ENCODE measurements at places on chromosomes 7 and 10.

GRCh38 chr10:12448729-12449391 is 99.5 kb downstream of the CAMK1D start:
- DNase-seq: peak; percentile 65

- DNase-seq: peak; percentile 21
Observed at GRCh38 chr7:16753102-16753931, at the start of gene TSPAN13. Gene TSPAN13, plus strand, starts transcription at chr7:16753755. Its CDS starts 213 bp downstream, at chr7:16753968.

- peak; percentile 30 for DNase-seq
Observed at GRCh38 chr10:100186253-100187212, 704 bp upstream of the ERLIN1 start.

DNA sequence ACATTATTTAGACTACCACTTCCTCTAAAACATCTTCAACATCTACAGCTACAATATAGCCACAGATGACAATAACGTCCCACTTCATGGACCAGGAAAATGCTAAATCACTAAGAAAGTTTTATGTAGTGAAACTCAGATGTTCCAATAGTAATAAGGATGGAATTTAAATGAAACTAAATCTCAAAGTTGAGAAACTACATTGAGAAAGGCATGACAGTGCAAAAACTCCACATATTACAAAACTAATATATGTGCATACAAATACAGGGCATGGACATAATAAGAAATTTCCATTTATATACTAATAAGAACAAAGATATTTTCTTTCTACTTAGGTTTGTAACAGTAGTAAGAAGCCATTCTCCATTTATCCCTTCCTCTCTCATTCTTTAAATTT is 31.1 kb downstream of the POT1 start:
- no peak for DNase-seq

DNA sequence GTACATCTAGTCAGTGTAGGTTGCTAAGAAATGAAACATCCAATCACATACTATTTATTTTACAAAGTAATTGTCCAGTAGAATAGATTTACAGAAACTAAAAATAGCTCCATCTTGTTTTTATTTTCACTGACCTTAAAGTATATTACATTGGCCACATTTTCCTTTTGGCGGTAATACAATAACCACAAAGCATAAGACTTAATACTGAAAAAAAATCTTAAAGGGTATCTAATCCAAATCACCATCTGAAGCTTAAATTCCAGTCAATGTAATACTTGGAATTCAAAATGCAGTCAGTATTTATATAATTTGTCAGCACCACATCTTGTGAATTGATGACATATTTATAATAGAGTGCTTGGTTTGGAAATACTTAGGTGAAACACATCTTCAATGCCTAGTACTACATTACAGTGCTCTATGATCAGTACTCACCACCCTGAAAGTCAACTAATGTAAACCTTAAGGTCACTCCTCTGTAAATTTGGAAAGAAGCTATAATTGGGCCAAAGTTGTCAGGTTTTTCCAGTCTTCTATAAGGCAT is 8.9 kb downstream of the ANKMY2 start:
- no peak for DNase-seq

DNA sequence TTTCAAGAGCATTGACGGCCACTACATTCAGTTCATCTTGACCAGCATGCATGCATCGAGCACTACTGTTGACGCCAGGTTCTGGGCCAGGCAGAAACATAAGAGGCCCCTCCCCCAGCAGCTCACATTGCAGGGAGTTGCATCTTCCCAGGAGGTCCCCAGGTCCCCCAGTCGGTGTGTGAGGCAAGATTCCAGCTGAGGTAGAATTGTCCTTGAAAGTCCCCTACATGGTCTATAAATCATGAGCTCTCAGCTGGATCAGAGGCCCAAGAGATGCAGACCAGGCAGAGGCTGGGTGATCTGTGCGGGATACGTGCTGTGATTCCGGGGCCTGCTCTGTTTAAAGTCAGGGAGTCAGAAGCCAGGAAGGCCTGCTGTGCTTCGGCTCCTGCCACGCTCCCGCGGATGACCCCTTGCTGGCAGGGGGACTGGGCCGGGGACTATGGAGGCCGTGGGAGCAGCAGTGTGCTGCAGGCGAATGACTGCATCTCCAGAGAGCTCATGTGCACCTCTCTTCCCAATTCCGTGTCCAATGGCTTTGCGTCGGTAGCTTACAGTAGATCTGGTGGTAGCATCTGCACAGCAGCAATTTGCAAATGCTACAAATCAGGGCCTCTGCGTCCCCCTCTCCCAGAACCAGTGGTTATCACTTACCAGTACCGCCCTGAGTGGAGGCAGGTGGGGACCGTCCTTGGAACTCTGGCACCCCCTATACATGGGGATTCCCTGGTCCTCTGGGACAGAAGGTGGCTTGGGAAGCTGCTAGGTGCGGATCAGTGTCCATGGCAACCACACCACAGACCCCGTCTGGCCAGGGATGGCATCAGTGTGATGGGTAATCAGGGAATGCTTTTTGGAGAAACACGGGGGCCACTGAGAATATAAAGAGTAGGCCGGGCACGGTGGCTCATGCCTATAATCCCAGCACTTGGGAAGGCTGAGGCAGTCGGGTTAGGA is 93.6 kb downstream of the RGS10 start:
- no peak for DNase-seq

DNA sequence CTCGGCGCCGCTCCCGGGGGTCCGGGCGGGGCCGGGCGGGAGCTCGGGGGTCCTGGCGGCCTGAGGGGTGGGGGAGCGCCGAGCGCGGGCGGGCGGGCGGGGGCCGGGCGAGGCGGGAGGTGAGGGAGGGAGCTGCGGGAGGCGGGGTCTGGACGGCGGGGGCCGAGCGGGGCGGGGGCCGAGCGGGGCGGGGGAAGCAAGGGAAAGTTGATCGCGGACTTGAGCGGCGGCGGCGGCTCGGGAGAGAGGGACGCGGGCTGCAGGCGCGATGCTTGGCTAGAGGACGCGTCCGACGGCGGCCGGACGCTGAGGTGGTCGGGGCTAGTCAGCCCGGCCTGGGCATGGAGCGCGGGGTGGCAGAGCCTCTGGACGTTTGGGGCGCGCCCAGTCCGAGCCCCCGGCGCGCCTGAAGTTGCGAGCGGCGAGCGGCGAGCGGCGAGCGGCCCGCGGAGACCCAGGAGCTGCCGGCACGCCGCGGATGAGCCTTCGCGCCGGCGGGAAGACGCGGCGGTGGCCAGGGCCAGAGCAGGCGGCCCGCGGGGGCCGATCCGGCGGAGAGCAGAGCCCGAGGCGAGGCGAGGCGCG is at the start of gene CDH23:
CDH23 (plus strand) TSS at position 210 of the 585 bp plus-strand sequence. CDS start 42,912 bp downstream, outside the sequence.
- DNase-seq: no peak

GRCh38 chr10:42754155-42755027 is 28.2 kb upstream of the BMS1 start:
- peak; percentile 41 for DNase-seq

DNA sequence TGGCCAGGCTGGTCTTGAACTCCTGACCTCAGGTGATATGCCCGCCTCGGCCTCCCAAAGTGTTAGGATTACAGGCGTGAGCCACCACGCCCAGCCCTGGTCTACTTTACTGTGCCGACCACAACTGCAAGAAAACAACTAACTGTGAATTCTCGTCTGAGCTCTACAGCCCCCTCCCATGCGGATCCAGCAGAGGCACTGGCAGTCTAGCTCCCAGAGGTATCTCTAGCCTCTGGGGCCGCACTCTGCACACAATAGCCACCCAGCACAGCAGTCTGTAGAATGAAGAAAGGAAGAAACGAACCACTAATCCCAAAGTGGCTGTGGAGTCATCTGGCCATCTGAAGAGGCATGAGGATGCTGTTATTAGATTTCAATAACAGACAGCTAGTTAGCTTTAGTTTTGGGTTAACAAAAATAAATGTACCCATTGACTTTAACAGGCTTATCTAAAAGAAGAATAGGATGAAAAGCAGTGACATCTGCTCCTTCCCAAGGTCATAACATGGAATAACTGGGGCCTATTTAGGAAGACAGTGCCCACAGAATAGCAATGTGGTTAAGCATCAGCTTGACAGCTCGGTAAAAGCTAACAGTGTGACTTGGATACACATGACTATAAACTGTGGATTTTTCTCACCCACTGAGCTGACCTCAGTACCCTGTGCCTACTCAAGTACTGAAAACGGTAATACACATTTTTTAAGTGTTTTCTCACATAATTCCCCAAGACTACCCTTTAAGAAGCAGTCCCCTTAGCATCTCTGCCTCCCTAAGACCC is 131.9 kb downstream of the TNS3 start:
- no peak for DNase-seq

GRCh38 chr7:106346678-106347217 is 62.0 kb upstream of the NAMPT start:
- peak; percentile 73 for DNase-seq

DNA sequence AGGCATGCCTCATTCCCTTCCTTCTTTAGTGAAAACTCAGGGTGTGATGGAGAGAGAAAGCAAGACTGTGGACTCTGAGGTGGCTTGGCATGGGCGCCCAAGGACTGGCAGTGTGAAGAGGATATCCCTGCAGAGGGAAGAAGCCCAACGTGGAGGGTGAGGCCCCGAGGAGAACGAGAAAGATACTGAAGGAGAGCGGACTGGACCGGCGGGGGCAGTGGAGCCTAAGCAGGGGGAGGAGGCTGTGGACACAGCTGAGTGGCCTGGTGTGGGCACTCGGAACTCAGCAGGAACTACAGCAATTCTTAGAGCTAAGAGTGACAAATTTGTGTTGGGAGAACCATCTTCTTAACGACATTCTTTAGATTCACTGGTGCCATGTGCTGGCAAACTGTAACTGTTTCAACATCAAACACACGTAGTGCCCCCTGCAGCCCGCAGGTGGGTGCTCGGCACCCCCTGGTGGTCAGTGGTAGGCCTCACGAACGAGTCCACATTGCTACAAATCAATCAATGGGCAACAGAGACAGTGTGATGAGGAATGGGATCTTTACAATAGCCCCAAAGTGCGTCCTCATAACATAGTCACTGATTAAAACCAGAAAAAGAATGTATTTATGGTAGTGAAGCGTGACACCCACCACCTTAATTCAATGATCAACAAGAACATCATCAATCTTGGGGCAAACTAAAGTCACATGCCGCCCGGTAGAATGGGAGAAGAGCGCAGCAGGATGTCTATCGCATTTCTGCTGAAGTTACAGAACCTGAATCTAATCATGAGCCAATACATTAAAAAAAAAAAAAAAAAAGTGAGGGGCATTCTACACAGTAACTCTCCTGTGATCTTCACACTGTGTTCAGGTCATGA is 2.0 kb upstream of the SFTPA1 start:
- DNase-seq: peak; percentile 26

GRCh38 chr7:26918241-26918640 is 53.9 kb upstream of the SKAP2 start:
- DNase-seq: no peak

GRCh38 chr10:113985297-113985844 is 58.3 kb upstream of the ADRB1 start:
- DNase-seq: no peak

GRCh38 chr7:25180946-25181345 is 47.3 kb downstream of the NPVF start:
- DNase-seq: no peak

DNA sequence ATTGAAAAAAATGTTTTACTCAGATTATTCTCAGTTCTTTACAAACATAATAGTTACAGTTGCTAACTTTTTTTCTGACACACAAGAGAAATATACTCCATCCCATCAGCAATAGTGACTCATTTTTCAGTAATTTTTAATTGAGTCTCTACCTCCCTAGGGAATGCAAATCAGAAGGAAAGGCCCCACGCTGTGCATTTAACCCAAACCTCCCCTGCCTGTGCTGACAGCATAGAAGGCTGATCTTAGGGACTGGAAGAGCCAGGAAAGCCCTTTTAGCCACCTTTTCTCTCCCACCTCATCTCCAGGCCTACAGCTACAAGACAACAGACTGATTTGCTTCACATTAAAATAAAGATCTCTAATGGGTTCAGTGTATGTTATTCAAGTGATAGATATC is 24.7 kb upstream of the PIK3CG start:
- no peak for DNase-seq

GRCh38 chr10:102059987-102060386 is 4.0 kb upstream of the ARMH3 start:
- DNase-seq: no peak

- DNase-seq: no peak
Observed at GRCh38 chr7:106620676-106621075, 40.3 kb downstream of the CCDC71L start.

- no peak for DNase-seq
Observed at GRCh38 chr7:247181-247580, 42.8 kb upstream of the FOXL3 start.

GRCh38 chr10:71881647-71882355 is 30.8 kb upstream of the PSAP start:
- DNase-seq: no peak

GRCh38 chr10:109913306-109913892 is 9.9 kb downstream of the XPNPEP1 start:
- DNase-seq: no peak

- DNase-seq: peak; percentile 79
Observed at GRCh38 chr7:120421151-120421651, 148.2 kb downstream of the KCND2 start.

DNA sequence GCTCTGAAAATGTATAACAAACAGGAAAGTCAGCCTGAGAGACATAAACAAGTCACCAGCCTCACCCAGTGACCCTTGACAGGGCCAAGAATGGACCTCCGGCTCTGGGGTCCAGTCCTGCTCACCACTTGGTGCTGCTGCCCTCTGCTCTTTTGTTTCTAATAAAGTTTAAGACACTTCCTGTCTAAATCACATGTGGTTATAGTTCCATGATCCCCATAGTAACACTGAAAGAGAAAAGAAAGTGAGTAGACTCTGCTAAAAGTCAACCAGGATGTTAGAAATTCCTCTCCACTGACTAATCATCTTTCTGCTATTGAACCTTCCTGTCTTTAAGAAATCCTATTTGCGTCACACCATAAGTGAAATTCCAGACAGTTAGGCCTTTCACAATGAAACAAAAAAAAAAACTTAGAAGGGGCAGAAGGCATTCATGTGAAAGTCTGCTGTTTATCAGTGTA is 179.2 kb upstream of the BET1 start:
- no peak for DNase-seq

- no peak for DNase-seq
Observed at GRCh38 chr7:15905251-15906040, 219.0 kb upstream of the MEOX2 start.

GRCh38 chr7:155198901-155199845 is 98.5 kb upstream of the INSIG1 start:
- DNase-seq: no peak

DNA sequence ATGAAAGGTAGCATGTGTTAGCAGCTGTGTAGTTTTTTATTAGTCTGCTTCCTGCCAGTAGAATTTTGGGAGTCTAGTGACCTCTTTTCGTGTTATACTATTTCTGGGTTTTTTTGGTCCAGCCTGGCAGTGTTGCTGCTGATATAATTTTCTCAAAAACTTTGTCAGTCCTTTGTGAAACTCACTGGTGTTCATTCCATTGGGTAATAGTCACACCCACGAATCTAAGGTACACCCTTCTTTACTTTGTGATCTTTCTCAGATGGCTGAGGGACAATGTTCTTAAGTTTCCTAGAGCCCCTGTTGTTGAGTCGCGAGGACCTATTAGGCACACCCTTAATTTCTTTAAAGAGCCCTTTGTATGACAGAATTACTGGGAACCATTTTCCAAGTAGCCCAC is 52.3 kb downstream of the TPST1 start:
- no peak for DNase-seq

DNA sequence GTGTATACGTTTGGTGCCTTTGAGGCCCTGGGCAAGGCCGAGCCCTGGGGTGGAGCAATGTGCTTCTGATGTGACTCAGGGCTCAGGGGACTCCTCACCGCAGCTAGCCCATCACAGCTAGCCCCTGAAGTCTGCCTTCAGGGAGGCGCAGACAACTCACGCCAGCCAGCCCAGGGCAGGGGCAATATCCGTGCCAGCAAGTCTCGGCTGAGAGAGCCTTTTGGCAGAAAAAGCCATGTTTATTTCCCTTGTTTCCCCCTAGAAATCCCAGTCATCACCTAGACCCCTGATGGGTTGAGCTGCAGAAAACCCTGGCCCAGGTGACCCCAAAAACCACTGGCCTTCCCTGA is 90.4 kb downstream of the CHST15 start:
- DNase-seq: no peak
